ENCODE measurements at places on chromosomes 3 and 15. TPM values are rescaled to one million over a fixed set of nuclear protein-coding genes. Genes with fewer than 3 reads are reported as not detected.

The CCPG1 gene
- 36.7 TPM for total RNA-seq

The CNTN4 gene
- total RNA-seq, result not detected

The EFL1 gene
- total RNA-seq, result 25.7 TPM

The TRPM1 gene
- not detected for total RNA-seq

The PLXND1 gene
- 89.2 TPM for total RNA-seq

The RAB6B gene
- total RNA-seq, result 2.4 TPM

The EPHA6 gene
- 0.09 TPM for total RNA-seq

The CAV3 gene
- total RNA-seq, result 0.17 TPM

The FGF7 gene
- not detected for total RNA-seq

The PIF1 gene
- 16.2 TPM for total RNA-seq

The AMIGO3 gene
- total RNA-seq, result 1.4 TPM

The LRRC3B gene
- total RNA-seq, result not detected

The SAMMSON gene
- not detected for total RNA-seq

The NR1I2 gene
- not detected for total RNA-seq

The AHSG gene
- total RNA-seq, result 0.11 TPM

The MAP1A gene
- total RNA-seq, result 0.83 TPM

The NOP10 gene
- total RNA-seq, result 552 TPM

The COL6A5 gene
- total RNA-seq, result not detected
